Activated T-helper 2 cell treated with anti-CD3 and anti-CD28 coated beads, Interferon-gamma antibody, Interleukin-2, Interleukin-4, amounts not matched to agents 10 μg/mL and 5 μg/mL and 100 μg/mL, durations not matched to agents 14 hours and 24 hours and 36 hours (primary cell): ENCODE measurements at places on chromosomes 11 and 22.

DNA sequence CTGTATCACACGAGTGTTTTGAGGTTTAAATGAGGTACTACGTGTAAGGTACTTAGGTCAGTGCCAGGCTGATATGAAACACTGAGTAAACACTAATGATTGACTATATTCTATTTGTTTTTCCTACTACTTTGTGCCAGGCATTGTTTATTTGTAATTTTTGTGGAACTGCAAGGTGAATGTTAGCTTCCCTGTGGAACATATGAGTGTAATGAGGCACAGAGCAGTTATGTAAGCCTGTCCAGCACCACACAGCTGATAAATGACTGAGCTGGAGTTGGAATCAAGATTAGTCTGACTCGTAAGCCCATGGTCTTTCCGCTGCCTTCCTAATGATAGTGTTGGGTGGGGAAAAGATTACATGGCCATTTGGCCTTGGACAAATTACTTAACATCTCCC lies 5.9 kb downstream of the SLC37A2 start:
- peaks cover 22% of the 10 kb centered on the region for H3K4me1 ChIP-seq
- no peak overlapping the region for H3K27ac ChIP-seq
- H3K4me3 ChIP-seq: no peak overlapping the region
- H3K36me3 ChIP-seq: no peaks in the 10 kb centered on the region
- H3K27me3 ChIP-seq: peaks cover 24% of the 10 kb centered on the region

DNA sequence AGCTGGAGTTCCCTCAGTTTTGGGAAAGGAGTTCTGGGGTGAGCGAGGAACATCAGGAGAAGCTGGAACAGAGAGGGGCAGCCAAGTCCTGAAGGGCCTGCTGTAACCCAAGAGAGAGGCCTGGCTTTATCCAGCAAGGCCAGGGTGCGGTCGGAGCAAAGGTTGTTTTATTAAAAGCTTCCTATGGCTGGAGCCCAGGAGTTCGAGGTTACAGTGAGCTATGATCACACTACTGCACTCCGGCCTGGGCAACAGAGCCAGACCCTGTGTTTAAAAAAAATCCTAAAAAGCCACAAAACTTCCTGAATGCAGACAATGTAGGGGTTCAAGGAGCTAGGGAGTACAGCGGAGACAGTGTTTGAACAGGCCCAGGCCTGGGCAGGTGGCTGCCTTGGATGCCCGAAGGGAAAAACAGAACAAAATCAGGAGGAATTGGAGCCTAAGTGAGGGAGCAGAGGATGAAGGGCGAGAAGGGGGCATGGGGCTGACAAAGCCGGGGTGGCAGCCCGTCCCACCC lies 22.2 kb upstream of the MALAT1 start:
- H3K4me3 ChIP-seq: peak overlapping the region; percentile 100
- peaks cover 13% of the 10 kb centered on the region for H3K4me1 ChIP-seq
- no peak for DNase-seq
- no peaks in the 10 kb centered on the region for H3K27me3 ChIP-seq

- peaks cover 82% of the 10 kb centered on the region for H3K36me3 ChIP-seq
- no peaks in the 10 kb centered on the region for H3K27me3 ChIP-seq
- no peak for DNase-seq
- no peak overlapping the region for H3K4me3 ChIP-seq
Measured at GRCh38 chr11:47220401-47220821, 5.6 kb downstream of the DDB2 start.

DNA sequence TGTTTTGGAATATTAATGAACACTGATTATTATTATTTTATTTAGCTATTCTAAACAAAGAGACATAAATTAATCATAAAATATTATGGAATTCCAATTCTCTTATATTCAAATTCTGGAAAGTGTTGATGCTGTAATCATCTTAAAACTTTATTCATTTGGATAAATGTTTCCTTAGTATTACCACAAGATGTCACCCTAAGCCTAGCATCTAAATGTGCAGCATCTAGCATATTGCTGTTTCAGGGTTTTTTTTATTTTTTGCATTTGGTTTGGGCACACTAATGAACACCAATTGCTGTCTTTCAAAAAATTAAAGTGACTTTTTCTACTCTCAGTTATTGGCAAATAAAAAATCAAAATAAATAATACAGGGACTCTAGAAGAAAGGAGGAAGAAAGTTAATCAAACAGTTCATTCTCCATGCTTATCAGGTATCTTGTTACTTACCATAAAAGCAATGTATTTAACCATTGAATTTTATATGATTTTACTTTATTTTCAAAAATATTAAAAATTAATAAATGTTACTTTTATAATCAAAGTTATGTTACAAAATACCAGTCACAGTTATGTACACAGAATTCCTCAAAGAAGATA lies 31.8 kb downstream of the DLG2 start:
- no peaks in the 10 kb centered on the region for H3K36me3 ChIP-seq
- no peaks in the 10 kb centered on the region for H3K4me1 ChIP-seq
- DNase-seq: no peak
- no peak overlapping the region for H3K4me3 ChIP-seq

GRCh38 chr11:71153005-71153390 lies 99.4 kb downstream of the SHANK2 start:
- no peaks in the 10 kb centered on the region for H3K4me1 ChIP-seq
- H3K27ac ChIP-seq: no peak overlapping the region
- DNase-seq: no peak
- no peak overlapping the region for H3K4me3 ChIP-seq
- no peaks in the 10 kb centered on the region for H3K36me3 ChIP-seq

DNA sequence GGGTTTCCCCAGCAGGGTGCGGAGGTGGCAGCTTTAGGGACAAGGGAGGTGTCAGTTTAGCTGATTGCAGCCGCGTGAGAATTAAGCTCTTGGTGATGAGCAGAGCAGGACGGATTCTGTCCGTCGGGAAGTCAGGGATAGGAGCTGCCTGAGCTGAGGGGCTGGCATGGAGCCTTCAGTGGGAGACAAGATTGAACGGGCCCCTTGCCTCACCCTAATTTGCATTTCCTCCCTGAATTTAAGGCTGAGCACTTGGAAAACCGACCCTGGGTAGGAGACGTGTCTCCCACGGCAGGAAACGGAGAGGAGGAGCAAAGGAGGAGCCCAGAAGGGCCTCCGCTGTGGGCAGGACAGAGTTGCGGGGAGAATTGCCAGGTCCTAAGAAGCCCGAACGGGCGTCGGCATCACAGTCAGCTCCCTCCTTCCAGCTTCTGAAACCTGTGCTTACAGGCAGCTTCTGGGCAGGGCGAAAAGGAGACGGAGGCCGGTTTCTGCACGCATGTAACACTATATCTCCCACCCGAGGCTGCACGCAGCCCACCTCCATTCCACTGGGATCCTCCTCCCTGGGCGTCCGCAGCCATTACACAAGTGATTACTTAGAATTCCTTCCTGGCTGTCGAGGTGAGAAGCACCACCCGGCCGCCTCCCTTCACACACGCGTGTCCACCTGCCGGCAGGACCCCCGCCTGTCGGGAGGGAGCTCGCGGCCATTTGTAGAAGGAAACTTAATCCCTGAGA lies 345.8 kb downstream of the BRD1 start:
- H3K27me3 ChIP-seq: no peaks in the 10 kb centered on the region
- no peak overlapping the region for H3K4me3 ChIP-seq
- no peak for DNase-seq

DNA sequence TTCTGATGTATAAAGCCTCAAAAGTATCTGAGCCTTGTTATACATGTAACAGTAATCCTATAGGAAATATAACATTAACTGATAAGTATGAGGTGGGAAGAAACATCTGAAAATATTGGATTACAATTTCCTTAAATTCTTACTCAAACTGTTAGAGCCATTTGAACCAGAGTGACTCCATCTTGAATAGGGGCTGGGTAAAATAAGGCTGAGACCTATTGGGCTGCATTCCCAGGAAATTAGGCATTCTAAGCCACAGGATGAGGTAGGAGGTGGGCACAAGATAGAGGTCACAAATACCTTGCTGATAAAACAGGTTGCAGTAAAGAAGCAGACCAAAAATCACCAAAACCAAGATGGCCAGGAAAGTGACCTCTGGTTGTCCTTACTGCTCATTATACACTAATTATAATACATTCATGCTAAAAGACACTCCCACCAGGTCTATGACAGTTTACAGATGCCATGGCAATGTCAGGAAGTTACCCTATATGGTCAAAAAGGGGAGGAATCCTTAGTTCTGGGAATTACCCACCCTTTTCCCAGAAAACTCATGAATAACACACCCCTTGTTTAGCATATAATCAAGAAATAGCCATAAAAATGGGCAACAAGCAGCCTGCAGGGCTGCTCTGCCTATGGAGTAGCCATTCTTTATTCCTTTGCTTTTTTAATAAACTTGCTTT lies 114.9 kb downstream of the PGR start:
- H3K36me3 ChIP-seq: no peaks in the 10 kb centered on the region
- H3K4me3 ChIP-seq: no peak overlapping the region
- no peak for DNase-seq
- H3K4me1 ChIP-seq: no peaks in the 10 kb centered on the region
- no peak overlapping the region for H3K27ac ChIP-seq
- H3K27me3 ChIP-seq: no peaks in the 10 kb centered on the region

- no peaks in the 10 kb centered on the region for H3K4me1 ChIP-seq
- no peak for DNase-seq
- no peak overlapping the region for H3K27ac ChIP-seq
- no peaks in the 10 kb centered on the region for H3K36me3 ChIP-seq
- H3K4me3 ChIP-seq: no peak overlapping the region
Measured at GRCh38 chr11:45025716-45026492, 75.2 kb upstream of the TP53I11 start.

DNA sequence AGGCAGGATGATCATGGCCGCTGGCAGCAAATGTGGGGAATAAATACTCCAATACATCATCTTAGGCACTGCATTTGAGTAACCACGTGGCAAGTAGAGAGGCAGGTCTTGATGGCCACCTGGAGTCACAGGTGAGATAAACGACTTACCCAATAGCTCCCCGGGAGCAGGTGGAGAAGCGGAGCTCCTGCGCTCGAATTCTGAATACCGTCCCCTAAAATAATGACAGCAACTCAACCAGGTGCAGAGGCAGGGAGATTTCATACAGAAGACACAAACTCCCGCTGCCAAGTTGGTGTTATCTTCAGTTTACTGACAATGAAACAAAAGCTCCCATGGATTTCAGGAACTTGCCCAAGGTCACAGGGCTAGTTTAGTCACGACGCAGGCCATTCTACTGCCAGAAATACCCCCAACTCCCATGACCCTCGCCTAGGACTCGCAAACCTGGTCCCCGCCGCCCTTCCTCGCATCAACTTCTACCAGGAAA lies 437 bp downstream of the SLC43A3 start:
- H3K36me3 ChIP-seq: peaks cover 52% of the 10 kb centered on the region
- peaks cover 47% of the 10 kb centered on the region for H3K4me1 ChIP-seq
- peak overlapping the region; percentile 64 for H3K27ac ChIP-seq
- peak overlapping the region; percentile 91 for H3K4me3 ChIP-seq

- H3K36me3 ChIP-seq: no peaks in the 10 kb centered on the region
- DNase-seq: no peak
- H3K4me1 ChIP-seq: no peaks in the 10 kb centered on the region
- H3K27ac ChIP-seq: no peak overlapping the region
- H3K4me3 ChIP-seq: no peak overlapping the region
Measured at GRCh38 chr22:23415490-23415851, 164.6 kb downstream of the IGLL1 start.

- peaks cover 22% of the 10 kb centered on the region for H3K27me3 ChIP-seq
- peak overlapping the region; percentile 78 for H3K4me3 ChIP-seq
- H3K4me1 ChIP-seq: peaks cover 16% of the 10 kb centered on the region
- no peak for DNase-seq
Measured at GRCh38 chr22:28443526-28443876, 236.1 kb downstream of the TTC28 start.
